GM10248 (cell line): ENCODE measurements at places on chromosomes 2 and 18.

DNA sequence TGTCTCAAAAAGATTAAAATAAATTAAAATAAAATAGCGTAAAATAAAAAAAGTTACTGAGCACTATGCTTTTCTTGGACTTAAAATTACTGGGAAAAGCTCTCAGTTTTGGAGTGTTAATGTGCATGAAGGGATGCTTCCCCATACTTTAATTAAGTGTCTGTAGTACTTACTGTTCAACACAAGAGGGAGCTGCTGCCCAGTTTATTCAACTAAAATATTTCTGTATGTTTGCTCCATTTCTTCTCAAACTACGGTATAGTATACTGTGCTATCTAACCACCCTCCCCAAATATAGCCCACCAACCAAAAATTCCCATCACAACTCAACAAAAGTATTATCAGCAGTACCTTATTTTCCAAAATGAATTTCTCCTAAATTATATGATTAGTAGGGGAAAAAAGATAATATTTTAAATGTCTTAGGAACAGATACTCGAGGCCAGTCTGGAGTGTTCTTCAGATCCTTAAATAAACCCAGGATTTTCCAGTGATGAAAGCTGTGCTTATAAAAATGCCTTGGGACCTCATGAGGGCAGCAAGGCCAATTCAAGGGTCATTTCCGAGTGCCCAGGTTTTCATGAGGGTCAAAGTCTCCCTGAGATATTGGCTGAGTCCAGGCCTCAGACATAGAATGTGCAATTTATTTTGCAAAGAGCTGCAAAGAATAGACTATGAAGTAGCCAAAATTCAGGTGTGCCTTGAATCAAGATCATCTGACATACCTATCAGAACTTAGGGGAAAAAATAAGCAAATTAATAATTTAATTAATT lies 64.1 kb downstream of the CHRNA1 start:
- DNase-seq, result peak; percentile 65

- no peak for DNase-seq
Measured at GRCh38 chr18:789397-789796, 22.6 kb downstream of the YES1 start.

DNA sequence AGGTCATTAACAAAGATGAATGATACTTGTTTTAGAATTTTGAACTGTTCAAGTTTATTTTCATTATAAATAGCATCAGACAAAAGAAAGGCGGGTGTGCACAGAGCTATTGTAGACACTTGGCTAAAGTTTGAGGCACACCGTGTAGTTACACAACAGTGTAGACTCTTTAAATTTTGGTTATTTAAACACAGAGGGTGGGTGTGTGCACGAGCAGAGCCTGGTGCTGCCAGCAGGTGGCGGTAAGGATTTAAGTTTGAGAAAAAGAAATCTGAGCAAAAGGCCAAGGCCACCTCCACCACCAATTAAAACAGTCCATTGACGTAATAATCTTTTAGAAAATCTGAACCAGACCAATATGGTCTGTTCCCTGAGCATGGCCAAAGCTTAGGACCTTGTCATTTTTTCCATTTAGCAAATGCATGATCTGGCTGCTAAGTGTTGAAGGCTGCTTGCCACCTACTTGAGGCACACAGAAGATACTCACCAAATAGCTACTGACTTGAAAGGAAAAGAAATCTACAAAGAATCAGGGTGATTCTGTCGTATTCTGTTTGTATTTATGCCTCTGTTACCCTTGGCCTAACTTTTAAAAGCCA lies 14.3 kb downstream of the COPS7B start:
- peak; percentile 43 for DNase-seq

GRCh38 chr18:596288-596881 lies 403 bp upstream of the CLUL1 start:
- DNase-seq, result peak; percentile 58

GRCh38 chr2:32963941-32964340 lies 17.2 kb downstream of the LTBP1 start:
- DNase-seq, result no peak

GRCh38 chr2:27730261-27730662 lies 41.3 kb upstream of the MRPL33 start:
- no peak for DNase-seq

DNA sequence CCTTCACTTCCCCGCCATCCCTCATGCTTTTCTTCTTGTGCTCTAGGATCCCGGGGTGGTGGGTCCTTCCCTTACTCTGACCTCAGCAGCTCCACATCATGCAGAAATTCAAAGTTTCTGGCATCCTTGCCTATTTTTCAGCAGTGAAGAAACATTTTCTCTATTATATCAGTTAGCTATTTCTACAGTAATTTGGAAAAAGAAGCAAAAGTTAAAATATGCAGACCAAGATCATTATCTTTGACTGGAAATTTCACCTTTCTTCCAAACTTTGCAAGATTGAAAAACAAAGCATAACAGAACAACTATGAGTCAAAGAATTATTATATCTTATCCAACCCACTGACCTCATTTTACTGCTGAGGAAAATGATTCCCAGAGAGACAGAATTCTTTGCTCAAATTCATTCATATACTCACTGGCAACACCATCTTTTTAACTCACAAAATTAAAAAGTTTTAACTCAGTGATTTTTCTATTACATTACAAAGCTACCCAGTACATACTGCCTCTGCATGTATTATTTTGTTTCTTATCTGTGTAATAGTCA lies 40.5 kb downstream of the ANTXR1 start:
- DNase-seq, result no peak

DNA sequence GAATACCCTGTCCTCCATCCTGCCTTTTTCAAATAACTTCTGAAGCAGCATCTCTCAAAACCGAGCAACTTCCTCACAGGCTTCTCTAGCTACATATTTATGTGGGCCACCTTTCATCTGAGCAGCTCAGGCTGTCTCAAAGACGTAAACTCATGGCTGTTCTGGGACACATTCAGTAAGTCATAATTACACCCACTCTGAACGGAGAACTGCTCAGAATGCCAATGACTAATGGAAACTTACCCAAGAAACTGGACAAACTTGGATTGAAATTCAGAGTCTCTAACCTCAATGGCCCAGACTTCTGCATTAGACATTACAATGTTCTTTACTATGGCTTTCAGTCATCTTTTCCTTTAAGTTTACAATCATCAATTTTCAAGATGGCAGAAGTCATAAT lies 145.2 kb downstream of the RAD51AP2 start:
- no peak for DNase-seq
